ENCODE measurements at places on chromosomes 6 and 20.
A peak's percentile ranks its signal among the peaks of the same experiment; 100 is the strongest.

GRCh38 chr6:114024746-114025145, 53.8 kb upstream of the HDAC2 start:
- DNase-seq: no peak

DNA sequence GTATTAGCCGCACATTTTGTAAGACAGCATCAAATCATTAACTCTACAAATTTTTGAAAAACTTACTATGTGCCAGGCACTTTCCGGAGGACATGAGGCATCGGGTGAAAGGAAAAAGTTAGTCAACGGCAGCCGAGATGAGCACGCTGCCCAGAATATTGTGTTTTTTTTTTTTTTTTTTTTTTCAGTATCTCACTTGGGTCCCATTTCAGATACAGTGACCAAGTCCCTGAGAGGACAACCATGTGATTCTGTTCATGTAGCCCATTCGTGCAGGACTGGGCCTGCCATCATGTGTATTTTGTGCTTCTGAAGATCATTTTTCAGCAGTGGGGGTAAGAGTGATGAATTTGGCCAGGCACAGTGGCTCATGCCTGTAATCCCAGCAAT, 1.3 kb downstream of the SLA2 start:
- no peak for DNase-seq

DNA sequence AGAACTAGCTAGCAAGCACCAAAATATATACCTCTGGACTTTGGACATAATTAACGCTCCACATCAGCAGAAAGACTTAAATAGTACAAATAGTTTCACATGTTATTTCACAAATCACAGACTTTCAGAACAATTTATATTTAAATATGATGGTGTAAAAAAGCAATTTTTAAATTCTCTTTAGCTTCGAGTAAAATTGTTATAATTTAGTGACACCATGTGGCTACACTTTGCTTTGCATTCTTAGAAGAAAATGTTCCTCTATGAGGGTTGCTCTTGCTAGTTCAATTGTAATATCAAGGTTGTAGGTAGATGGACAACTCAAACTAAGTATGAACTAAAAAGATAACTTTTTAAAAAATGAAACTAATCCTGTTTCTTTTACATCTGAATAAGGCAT, 69.0 kb downstream of the BTBD9 start:
- DNase-seq: peak; percentile 33

DNA sequence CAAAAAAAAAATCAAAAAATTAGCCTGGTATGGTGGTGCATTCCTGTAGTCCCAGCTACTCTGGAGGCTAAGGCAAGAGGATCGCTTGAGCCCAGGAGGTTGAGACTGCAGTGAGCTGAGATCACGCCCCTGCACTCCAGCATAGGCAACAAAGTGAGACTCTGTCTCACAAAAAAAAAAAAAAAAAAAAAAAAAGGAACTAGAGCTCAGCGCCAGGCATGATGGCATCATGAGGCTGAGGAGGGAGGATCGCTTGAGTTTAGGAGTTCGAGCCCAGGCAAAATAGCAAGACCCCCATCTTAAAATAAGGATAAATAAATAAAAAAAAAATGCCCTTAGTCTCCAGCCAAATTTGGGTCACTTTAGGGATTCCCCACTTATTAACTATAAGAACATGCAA, 40.4 kb upstream of the PIM1 start:
- DNase-seq: no peak

DNA sequence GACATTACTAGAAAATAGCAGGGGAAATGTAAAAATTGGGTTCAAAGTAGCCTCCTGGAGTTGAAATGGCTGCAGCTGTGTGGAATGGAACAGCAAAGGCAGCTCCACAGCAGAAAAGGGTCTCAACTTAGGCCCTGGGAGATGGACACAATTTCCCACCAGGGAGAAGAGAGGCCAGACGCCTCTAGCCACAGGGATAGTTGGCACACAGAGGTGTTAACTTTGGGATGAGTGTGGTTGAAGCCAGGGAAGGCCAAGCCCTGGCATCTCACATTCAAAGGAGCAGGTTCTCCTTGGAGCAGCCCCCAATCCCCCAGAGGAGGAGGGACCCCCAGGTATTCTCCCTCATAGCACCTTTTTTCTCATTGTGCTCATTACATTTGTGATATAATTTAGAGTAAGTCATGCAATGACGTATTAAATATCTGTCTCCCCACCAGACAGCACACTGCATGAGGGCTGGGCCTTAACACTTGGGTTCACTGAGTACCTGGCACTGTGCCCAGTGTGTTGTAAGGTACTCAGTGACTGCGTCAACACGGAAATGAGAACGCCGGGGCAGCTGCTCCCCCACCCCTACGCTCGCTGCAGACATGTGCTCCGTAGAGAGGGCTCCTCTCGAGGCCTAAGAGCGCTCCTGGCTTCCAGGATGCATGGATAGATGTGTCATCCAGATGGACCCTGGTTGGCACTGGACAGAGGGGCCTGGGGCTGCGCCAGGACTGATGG, 76.0 kb upstream of the CD93 start:
- peak; percentile 45 for DNase-seq

GRCh38 chr6:17225767-17226630, 55.2 kb upstream of the RBM24 start:
- no peak for DNase-seq

DNA sequence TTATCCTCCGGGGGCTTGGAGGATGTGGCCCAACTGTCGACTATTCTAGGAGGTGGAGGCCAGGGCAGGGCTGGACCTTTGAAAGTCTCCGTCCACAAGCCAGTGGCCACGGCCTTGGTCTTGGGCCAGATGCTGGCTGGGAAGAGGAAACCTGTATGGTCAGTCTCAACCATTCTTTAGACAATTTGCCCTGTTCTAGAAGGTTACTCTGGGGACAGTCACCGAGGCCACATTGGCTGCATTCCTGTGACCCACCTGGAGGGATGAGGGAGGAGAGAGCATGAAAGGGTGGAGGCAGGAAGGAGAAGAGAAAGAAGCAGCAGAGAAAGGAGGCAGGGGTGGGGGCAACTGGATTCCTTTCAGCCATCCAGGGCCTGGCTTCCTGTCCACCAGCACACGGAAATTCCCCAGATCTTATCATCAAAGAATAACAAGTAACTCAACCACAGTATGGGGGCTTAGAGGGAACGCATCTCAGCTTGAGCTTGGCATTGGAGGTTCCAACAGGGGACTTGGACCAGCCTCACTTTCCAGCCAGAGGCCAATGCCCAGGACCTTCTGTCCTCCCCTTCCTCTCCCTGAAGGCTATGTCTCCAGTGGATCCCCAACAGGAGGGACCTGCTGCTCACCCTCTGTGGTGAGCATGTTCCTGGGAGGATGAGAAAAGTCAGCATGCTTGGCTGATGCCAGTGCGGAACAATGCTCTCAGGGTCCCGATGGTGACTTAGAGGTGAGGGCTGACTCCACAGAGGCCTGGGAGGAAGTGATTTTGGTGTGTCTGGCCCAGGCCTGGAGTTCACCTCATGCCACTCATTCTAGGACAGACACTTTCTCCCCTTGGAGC, 30.4 kb downstream of the TGM2 start:
- DNase-seq: no peak

DNA sequence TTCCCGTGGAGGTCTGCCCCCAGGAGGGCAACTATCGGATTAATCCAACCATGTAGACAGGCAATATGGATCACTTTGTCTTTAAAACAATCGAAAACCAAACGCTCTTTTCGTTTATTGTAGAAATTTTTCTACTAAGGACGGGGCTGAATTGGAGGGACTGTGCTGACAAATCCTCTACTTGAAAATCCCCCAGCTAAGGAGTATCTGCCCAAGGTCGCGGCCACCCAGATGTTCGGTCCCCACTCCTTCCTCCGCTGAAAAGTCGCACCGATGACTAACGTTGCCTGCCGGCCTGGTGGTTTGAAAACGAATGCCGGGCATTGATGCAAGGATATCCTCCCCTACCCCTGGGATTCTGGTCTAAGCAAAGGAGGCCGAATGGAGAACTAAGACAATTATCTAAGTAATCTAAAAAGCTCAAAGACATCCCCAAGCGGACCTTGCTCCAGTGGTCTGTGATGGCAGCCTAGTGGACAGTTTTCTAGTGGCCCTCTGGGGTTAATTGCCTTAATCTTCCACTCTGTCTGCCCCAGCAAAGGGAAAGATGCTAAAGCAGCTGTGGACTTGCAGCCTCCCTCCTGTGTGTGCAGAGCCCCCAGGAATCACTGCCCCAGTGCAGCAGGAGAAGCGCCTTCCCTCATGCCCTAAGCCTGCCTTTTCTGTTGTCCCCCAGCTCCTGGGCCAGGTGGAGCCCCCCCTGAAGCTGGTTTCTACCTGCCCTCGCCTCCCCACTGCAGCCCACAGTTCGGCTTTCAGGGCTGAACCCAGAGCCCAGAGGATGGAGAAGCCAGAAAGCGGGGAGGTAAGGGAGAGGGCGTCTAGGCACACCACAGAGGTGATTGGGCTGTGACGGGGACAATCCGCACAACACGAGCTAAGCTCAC, 3.6 kb upstream of the FOXC1 start:
- DNase-seq: no peak

- no peak for DNase-seq
Measured at GRCh38 chr6:108260126-108260808, 573 bp downstream of the SNX3 start.

DNA sequence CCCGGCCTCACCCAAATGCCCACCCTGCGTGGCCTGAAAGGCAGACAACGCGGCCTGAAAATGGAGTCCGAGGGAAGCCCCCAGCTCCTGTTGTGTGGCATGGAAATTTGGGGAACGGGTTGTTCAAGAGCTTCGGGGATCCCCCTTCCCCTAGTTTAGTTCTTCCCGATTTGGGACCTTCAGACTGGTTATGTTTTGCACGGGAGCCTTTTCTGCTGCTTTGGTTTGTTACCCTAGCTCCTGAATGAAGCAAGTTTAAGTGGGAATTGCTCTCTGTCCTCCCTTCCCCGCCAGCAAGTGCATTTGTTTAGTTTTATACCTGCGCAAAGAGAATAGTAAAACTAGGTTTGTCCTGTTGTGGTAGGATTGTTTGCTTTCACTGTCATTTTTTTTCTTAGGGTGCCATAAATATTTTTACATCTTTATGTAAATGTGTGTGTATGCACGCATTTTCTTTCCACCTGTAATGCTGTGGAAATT, 604 bp downstream of the SH3BGRL2 start:
- peak; percentile 33 for DNase-seq

GRCh38 chr20:58518387-58518786, 3.2 kb upstream of the APCDD1L start:
- DNase-seq: no peak

- no peak for DNase-seq
Measured at GRCh38 chr20:45251884-45252560, 2.3 kb downstream of the SLPI start.

DNA sequence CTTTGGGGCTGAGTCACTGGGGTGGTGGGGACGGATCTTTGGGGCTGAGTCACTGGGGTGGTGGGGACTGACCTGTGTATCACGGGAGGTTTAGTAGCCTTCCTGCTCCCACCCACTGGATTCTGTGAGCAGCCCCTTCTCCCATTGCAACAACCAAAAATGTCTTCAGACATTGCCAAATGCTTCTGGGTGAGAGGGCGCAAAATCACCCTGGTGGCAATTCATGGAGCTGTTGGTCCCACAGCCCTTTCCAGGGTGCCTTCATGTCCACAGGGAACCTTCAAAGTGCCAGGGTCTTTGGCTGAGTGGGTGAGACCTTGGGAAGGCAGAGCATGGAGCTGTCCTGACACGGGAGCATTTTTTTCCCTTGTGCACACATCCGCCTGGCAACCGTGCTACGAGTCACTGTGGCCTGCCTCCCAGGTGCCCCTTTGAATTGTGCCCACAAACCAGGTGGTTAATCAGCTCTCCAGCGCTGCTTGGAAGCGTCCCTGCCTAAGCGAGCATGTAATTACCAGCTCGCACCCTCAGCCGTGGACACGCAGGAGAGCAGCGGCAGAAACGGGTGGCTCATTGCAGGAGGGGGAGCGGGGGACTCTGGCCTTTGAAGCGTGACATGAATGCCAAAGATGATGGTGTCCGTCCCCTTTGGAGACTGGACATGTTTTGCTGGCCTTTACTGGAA, 27.4 kb upstream of the APCDD1L start:
- no peak for DNase-seq

- no peak for DNase-seq
Measured at GRCh38 chr20:50595988-50596693, 86.0 kb downstream of the PTPN1 start.

DNA sequence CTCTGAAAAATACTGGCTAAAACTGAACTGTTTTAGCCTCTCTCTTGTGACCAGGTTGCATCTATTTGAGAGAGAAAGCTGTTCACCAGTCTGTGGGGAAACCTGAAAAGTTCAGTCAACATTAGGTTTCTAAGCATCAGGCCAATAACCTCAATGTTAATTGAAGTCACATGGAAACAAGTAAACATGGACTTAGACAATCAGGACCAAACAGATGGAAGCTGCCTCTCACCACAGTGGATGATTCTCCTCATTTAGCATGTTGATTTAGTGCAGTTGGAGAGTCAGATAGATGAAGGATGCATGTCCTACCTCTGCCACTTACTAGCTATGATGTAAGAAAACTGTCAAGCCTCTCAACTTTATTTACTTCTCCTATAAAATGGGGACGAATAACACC, 18.2 kb downstream of the SCGN start:
- no peak for DNase-seq

- DNase-seq: no peak
Measured at GRCh38 chr6:373773-374724, 17.5 kb upstream of the IRF4 start.

DNA sequence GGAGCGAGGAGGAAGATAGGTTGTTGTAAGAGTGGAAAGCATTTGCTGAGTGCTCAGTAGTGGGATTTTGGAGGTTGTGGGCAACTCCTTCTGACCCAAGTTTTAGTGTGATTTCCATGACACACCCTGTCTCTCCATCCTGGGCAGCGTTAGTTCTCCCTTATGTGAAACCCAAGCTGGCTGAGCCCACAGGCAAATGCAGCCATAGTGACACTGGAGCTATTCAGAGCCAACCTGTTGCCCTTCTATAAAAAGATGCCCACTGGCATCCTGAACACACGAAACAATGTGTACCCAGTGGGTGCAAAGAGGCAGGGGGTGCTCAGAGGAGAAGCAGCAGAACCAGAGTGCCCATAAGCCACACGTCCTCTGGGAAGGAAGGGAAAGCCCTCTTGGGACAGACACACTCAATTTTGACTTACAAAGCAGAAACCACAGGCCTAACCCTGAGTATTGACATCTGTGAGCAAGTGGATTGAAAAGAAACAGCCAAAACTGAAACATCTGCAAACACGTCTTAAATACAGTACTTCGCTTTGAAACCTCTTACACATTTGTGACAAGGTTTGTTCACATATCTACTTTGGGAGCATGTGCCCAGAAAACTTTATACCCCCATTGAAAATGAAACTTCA, 54.6 kb downstream of the BPIFB1 start:
- DNase-seq: no peak

- no peak for DNase-seq
Measured at GRCh38 chr20:52655395-52655794, 316.8 kb upstream of the TSHZ2 start.

- no peak for DNase-seq
Measured at GRCh38 chr6:87756858-87757257, 54.8 kb upstream of the AKIRIN2 start.
